ENCODE measurements at places on chromosomes 5 and 9.

GRCh38 chr5:169803077-169803981, 166.3 kb downstream of the DOCK2 start:
- DNase-seq: no peak

DNA sequence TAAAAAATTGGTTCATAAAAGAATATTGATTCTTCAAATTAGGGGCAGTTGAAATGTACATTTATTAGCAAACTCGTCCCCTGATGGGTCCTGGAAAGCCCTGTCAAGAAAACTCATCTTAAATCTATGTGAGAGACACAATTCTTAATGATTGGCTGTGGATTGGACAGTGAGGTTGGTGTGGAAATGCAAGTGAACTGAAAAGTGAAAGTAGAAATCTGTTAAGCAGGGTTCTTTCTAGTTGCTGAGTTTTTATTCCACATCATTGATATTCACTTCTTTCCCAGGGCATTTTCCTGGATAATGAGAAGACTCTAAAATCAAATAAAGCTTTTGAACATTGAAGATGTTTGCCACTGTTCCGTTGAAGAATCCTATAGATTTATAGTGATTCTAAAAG, 292.4 kb downstream of the MAST4 start:
- DNase-seq: no peak

- no peak for DNase-seq
Observed at GRCh38 chr9:137087409-137087925, 682 bp downstream of the MAN1B1 start.

DNA sequence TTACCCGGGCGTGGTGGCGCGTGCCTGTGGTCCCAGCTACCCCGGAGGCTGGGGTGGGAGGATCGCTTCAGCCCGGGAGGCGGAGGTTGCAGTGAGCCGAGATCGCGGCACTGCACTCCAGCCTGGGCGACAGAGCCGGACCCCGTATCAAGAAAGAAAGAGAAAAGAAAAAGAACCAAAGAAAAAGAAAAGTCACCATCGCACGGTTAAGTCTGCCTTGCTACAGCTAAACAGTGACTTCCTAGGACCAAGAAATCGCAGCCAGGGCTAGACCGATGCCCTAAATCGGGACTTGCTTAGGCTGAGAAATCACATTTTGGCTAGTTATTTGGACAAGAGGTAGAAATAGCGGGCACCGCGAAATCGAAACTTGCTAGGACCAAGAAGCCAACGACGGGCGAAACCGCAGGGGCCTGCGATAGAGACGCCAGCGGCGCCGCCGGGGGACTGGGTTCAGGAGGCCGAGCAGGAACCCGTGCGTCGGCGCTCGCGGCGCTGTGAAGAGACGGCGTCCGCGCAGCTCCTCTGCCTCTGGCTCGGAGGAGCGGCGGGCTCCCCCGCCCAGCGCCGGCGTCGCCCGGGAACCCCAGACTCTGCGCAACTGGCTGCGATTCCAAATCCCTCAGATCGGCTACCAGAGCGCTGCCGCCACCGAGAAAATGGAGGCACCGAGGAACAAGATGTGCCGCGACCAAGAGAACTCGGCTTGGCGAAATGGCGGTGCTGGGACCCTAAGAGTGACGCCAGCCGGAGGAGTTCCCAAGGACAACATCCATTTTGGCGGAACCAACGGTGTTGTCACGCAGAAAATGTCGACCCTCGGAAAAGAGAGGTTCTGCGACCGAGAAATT, 26.1 kb upstream of the ANXA2R start:
- peak; percentile 70 for DNase-seq

- DNase-seq: no peak
Observed at GRCh38 chr9:76221423-76221822, 172.8 kb downstream of the RFK start.

DNA sequence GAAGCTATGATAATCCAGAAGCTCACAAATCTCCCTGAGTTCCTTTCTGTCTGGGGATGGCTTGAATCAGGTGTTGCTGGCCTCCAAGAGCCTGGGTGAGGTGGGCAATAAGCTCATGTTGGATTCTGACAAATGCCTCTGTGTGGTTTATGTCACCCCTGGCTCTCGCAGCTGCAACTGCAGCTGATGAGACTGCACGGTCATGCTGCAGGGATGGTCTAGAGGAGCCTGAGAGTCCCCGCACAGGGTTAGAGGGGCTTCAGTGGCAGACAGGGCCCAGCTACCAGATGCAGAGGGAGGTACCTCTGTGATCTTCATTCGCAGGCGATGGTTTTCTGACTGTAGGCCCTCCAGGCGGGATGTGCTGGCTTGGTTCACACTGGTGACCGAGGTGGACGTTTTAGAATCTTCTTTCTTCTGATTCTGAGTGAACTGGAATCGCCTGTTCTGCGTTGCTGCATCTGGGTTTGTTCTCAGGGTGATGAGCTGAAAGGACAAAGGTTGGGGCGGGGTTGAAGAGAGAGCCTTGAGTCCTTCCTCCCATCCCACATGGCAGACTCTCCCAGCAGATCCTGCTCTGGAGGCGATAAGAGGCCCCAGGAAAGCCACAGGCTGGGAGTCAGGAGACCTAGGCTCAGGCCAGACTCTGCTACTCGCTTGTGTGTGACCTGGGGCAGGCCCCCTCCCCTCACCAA, 47.6 kb upstream of the TBC1D2 start:
- DNase-seq: no peak

GRCh38 chr5:65172486-65173129, 309.1 kb downstream of the ADAMTS6 start:
- DNase-seq: peak; percentile 40

GRCh38 chr9:27303219-27303618, 6.3 kb upstream of the EQTN start:
- no peak for DNase-seq
